ENCODE measurements at places on chromosomes 3 and 15.

- DNase-seq, result no peak
Measured at GRCh38 chr3:85007195-85008094, 48.7 kb downstream of the CADM2 start.

GRCh38 chr15:40098489-40099261 is 10.0 kb downstream of the BMF start:
- DNase-seq, result peak; percentile 94

DNA sequence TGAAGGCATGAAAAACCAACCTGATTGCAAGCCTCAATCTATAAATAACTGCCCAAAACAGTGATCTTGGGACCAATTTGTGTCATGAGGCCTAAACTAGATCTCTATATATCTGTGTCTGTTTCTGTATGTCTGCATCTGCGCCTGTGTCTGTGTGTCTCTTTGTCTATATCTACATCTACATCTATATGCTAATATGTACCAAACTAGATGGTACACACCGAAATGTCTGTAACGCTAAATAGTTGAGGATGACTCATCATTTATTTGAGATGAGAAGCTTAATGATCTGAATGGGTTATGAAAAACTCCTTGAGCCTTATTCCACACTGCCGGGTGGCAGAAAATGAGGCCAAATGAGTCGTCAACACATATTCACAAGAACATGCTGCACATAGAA is 982.3 kb downstream of the ROBO2 start:
- DNase-seq, result no peak

GRCh38 chr3:11727207-11727606 is 83.5 kb upstream of the VGLL4 start:
- no peak for DNase-seq

DNA sequence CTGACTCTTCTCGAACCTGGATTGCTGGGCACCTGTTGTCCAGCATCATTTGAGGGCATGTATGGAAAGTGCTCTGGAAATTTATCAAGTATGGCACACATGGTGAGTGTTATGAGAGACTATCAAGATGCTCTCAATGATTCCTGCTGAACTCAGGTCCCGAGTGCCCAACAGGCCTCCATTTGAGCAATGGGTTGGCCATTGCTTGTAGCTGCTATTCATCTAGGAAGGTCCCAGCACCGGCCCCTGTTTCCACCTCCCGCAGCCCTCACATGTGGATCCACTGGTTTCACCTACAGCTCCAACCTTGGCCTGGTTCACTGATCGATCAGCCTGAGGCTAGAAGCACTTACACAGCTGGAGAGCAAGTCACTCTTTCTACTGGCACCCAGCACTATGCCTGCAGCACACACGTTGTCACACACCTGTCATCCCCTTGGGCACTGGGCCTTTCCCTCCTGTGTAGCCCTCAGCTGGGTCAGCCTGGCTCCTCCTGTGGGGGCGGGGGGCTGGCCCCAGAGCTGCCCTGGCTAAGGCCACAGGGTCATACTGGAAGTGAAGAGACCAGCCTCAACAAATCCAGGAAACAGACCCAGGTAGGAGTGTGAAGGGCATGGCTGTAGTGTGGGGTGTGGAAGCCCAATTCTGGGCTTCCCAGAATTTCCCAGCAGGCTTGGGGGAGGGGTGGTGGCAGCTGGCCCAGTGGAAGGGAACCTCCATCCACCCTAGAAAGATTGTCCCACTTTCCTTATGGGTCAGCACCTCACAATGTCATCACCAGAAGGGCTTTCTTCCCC is 41.7 kb upstream of the SMAD3 start:
- DNase-seq, result no peak

- DNase-seq, result no peak
Measured at GRCh38 chr3:29141918-29142275, 139.0 kb upstream of the RBMS3 start.

GRCh38 chr15:74995779-74996765 is 709 bp downstream of the SCAMP5 start:
- DNase-seq, result no peak

DNA sequence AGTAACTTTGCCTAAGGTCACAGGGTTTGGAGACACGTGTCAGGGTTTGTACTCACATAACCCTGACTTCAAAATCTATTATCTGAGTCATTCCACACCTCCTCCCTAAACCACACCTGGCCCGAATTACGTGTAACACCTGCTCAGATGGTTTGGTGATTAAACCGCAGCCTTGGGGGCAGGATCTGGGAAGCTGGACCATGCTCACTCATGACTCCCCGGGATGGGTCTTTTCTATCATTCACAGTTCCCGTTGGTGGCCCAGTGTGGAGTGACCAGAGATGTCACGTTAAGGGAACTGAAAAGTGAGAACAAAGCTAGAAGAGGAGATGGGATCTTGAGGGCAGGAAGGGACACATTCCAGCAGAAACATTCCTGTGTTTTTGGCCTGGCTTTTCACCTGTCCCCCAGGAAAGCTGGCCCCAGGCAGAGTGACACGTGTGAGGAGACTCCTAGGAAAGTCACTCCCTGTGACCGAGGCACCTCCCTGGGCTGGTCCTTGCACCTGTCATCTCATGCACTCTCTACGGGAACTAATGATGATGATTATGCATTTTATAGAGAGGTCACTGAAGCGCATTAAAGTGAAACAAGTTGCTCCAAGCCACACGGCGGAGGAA is 75.4 kb upstream of the POMGNT2 start:
- DNase-seq, result no peak

- DNase-seq, result peak; percentile 27
Measured at GRCh38 chr3:23949784-23950183, 4.7 kb downstream of the NR1D2 start.

DNA sequence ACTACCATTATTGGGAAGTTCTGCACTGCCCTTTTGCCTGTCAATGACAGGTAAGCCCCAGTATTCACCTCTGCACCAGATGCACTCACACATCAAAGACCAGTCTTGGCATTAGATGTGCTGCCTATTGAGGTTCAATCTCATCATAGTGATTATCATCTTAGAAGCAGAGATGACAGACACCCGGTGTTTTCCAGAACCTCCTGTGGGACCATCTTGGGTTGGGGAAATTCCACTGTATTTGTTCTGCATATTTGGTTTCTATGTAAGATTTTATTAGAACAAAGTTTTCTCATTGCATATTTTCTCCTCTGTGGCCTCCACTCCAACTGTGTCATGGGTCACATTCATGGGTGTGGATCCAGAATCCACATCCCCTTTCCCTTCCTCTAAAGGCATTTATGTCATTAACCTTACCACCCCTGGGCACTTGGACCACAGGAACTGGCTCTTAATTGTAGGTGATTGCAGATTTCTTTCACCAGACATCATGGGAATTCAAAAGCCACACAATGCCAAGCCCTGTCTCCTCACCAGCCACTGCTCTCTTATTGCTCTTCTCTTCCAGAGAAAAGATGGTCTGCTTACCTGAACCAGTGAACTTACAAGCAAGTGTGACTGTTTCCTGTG is 31.2 kb downstream of the PLA1A start:
- DNase-seq, result peak; percentile 29

- no peak for DNase-seq
Measured at GRCh38 chr15:38324939-38325647, 72.5 kb downstream of the SPRED1 start.

DNA sequence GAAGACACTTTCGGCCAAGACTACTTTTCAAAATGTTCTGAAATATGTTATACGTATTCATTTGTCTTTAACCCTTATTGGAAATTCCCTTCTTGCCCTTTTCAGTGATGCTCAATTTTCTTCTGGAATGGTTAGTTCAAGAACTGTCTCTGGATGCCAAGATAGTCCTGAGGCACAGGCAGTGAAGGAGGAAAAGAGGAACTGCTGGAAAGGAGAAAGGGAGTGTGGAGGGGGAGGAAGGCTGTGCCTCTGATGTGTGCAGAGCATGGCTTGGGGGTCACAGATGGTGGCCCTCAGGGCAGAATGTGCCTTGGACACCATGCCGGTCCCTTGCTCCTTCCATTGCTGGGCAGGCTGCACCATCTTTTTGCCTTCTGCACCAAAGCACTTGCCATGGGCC is 73.7 kb downstream of the CEP63 start:
- DNase-seq, result no peak

DNA sequence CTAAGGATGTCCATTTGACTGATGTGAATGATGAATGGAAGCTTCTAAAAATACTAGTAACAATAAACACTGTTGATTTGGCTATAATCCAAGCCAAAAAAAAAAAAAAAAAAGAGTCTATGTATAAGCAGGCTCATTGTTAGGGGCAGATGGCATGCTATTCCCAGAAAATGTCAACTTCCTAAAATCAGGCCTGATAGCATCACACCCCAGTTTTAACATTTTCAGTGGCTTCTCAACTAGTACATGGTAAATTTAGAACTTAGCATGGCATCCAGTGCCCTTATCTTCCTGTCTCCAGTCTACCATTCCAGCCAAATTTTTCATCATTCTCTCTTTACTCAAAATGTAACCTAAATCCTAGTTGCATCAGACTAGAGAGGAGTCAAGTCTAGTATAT is 288.2 kb upstream of the ZNF385D start:
- DNase-seq, result no peak

GRCh38 chr15:91694131-91694830 is 159.2 kb upstream of the SLCO3A1 start:
- peak; percentile 74 for DNase-seq

DNA sequence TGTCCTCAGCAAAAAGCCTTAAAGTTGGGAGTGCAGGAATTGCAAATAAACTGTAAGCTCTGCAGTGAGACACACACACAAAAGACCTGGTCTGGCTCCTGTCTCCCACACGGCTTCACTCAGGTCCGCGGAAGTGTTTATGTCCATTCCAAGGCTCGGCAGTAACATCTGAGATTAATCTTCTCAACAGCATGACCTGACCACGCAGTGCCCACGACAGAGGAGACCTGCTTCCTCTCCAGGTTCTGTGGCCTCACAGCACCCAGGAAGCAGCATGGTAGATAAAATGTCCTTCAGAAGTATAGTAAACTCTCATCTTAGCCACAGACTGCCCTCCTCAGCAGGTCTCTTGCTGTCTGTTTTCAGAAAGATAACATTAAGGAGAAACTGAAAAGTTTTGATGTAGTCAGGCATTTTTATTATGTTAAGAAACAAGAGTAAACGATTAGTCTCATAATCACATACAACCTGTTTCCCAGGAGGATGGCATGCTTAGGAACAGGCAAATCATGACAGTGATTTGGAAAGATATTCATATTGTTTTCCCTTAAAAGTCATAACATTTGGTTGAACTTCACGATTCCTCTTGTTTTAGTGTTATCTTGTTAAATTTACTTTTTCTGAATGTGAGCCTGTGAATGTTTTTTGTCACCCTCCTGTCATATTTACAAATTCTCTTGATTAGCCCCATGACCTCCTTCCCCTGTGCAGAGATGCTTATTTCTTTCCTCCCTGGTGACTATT is 34.6 kb downstream of the CD200R1L start:
- no peak for DNase-seq

GRCh38 chr15:23565395-23566070 is at the start of gene MKRN3:
Gene MKRN3 (plus strand): TSS chr15:23565674. CDS start chr15:23565783, 109 bp downstream.
- DNase-seq, result peak; percentile 78

- no peak for DNase-seq
Measured at GRCh38 chr3:61704807-61705206, 143.4 kb downstream of the PTPRG start.

DNA sequence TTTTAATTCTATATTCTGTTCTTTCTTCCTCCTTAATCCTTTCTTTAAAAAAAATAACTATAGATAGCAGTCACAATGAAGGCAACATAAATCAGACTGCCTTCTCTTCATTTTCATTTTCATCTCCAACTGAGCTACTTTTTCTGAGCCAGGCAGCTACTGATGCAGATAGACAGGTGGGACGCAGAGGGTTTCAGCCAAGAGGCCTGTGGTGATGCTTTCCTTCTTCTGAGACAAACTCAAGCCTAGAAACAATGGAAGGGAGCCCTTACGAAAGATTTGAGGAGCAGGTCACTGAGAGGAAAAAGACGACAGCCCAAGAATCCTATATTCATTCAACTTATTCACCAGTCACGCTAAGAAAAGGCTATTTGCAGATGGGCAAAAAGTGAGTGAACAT is 220.0 kb upstream of the MLF1 start:
- no peak for DNase-seq

GRCh38 chr15:44261007-44261706 is 27.4 kb upstream of the GOLM2 start:
- no peak for DNase-seq

DNA sequence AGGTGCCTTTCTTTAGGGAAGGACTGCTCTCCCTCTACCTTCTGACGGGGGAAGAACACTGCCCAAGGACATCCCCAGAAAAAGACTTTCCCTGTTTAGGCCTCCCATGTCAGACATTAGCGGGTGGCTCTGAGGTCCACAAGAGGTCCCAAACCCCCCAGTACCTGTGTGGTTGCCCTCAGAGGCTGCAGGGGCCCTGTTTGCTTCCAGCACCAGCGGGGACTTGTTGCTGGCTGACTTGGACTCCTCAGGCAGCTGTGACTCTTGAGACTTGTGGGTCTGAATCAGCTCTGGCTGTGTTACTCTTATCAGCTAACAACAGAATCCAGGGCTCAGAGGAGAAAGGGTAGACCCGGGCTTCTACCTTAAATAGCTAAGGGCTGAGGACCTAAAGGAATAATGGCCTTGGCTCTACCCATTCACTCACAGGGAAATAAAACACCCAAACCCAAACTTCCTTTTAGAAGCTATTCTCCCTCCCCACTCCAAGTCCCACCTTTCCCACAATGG is 39.2 kb downstream of the SEMA3G start:
- DNase-seq, result no peak

- DNase-seq, result no peak
Measured at GRCh38 chr3:103953796-103954195, 1412.9 kb upstream of the ALCAM start.

GRCh38 chr3:154112146-154112852 is 8.9 kb upstream of the ARHGEF26 start:
- no peak for DNase-seq

DNA sequence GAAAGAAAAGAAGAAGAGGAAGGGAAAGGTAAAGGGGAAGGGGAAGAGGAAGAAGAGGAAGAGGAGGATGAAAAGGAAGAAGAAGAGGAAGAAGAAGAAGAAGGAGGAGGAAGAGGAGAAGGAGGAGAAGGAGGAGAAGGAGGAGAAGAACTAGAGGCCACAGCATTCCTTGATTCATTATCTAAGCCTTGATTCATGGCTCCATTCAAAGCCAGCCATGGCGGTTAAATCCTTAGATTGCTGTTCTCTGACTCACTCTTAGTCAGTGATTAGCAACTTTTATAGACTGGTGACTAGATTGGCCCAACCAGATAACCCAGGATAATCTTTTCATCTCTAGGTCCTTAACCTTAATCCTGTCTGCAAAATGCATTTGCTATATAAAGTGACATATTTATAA is 47.6 kb downstream of the OSTN start:
- DNase-seq, result peak; percentile 75

DNA sequence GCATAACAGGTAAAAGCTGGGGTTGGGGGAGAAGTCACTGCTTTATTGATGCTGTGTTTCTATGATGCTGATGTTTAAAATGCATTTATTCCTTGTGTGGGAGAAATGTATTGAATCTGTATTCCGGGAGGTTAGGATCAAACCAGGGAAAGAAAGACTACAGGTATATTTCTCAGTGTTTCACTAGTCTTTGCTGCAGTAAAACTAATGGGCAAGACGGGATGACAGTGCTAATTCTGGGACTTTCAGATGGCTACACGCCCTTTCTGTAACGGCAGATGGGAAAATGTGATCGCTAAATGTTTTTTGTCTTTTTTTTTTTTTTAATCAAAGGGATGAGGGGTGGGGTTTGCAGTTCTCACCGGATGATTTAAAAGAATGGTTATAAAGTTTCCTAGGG is 393 bp downstream of the CNTN6 start:
- no peak for DNase-seq

Data from astrocyte of the spinal cord (primary cell).